ENCODE measurements at places on chromosomes 4 and X.

- DNase-seq = no peak
Observed at GRCh38 chr4:112378858-112379257, 81.7 kb downstream of the ALPK1 start.

- DNase-seq = no peak
Observed at GRCh38 chr4:68182382-68182820, 52.7 kb upstream of the TMPRSS11F start.

GRCh38 chr4:26178854-26179253, 142.0 kb upstream of the RBPJ start:
- DNase-seq = no peak

DNA sequence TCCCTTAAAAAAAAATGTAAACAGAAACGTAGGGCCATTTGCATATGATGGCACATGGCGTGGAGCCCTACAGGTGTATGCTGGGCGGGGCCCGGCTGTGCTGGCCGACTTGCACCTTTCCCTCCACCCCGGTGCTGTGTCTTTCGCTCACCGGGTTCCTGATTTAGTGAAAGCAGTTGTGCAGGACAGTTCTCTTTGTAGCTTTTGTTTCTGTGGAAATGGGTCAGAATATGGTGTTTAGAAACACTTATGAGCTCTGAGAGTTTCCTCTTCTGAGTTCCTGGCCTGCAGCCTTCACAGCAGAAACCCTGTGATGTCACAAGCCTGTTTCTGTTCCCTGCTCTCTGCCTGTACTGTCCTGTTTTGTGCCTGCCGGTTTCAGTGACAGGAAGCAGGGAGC, 22.5 kb upstream of the MSANTD1 start:
- no peak for DNase-seq

DNA sequence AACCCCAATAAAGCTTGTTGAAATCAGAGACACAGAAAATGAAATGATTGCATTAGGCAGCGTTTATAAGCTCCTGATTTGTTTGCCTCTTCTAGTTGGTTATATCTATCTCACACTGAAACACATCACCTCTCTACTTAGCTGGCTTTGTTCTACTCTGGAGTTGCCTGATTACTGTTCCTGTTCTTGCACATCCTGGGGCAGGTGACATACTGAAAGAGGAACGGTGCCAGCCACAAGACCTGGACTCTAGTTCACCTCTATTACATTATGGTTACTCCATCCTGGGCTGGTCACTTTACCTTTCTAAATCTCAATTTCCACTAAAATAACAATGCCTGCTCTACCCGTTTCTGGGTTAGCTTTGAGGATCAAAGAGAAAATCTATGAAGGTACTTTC, 47.9 kb downstream of the TRIM2 start:
- DNase-seq = no peak

- no peak for DNase-seq
Observed at GRCh38 chrX:100418556-100418955, 8.5 kb upstream of the PCDH19 start.

- no peak for DNase-seq
Observed at GRCh38 chr4:24884902-24885301, 27.9 kb downstream of the CCDC149 start.

GRCh38 chr4:2834001-2834921, 9.4 kb upstream of the ADD1 start:
- no peak for DNase-seq

GRCh38 chrX:56974408-56974807, 20.9 kb downstream of the SPIN3 start:
- no peak for DNase-seq

GRCh38 chr4:174053895-174054294, 229.6 kb downstream of the FBXO8 start:
- no peak for DNase-seq

DNA sequence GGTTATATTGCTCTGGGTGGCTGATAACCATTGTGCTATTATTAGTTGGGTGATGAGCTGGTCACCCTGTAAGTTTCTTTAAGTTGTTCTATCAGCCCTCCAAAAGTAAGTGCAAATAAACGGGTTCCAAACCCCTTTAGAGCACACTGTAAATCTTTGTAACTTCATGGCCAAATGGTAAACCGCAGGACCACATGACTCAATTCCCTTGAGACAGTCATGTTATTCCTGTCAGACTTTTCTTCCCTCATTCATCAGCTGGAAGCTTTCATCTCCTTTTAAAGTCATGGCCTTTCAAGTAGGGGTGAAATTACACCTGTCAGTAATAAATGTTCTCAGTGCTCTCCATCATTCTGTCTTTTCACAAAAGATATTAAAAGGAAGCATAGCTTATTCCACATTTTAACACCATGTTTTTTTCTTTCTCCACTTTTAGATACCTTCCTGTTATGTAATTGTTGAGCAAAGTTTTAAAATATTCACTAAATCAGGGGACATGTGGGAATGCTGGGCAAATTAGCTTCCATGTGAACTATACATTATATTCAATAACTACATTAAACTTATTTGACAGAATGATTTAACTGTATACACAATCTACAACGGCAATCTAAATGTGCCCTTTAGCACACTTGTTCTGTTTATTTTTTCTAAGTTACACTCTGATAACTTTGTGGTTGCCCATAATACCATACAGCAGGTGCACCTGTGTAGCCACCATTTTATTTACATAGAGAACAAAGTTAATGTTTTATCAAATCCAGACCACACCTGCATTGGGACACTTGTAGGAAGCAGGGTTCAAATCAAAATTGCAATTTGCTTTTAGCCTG, 275.5 kb downstream of the CFAP299 start:
- DNase-seq = no peak

DNA sequence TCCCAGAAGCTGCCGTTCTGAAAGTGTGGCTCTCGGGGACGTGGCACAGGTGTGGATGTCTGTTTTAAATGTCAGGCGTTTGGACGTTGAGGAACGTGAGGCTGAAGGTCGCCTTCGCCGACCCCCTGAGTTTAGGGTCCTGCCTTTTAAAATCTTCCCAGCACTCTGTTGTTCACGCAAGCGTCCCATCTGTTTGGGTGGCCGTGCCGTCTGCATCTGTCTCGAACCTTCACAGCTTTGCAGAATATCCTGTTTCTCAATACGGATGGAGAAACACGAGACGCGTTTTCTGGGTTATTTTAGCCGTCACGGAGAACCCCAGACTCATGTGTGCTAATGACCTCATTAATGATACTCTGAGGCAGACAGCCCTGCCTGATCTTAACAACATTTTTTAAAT, 31.5 kb downstream of the SHOX start:
- no peak for DNase-seq

DNA sequence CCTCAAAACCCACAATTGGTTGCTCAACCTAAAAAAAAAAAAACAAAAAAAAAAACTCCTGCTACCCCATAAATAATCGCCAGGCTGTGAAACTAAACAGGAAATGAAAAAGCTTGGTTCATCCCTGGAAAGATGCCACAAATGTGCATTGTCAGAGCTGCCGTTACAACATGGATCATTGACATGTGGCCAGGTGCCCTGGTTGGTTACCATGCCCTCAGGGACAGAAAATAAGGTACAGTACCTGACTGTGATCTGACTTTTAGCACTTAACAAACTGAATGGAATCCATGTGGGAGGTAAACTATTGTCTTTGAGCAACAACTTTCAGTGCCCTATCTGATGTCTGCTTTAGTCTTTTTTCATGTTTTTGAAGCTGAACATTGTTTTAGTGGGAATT, 118.0 kb upstream of the RPL34 start:
- no peak for DNase-seq

DNA sequence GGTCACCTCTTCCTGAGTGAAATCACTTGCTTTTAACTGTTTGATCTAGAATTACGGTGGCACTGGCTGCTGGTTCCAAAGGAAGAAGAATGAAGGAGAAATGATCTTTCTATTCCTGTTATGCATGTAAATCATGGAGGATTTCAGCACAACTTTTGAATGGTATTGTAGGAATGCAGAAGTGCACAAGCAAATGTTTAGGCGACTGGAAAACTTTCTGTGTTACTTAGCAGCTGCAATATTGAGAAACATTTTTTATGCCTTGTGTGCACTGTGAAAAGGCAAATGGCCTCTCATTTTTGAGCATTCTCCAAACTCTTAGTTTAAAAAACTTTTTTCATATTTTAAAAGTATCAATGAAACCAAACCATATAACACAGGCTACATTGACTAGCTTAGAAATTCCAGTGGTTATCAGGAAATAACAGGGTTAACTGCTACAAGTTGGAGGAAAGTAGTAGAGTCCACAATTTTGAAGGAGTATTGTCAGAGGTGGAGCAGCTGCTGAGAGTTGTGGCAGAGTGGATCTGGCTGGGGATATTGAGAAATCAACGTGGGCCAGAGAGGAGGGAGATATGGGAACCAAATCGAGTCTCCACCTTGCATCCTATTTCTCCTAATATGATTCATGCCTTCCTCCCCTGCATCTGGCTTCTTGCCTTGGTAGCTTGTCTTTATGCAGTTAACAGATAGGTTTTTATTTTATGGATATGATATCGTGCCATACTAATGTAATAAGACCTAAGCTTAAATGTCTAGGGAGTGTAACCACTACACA, 32.0 kb upstream of the FHL1 start:
- no peak for DNase-seq

DNA sequence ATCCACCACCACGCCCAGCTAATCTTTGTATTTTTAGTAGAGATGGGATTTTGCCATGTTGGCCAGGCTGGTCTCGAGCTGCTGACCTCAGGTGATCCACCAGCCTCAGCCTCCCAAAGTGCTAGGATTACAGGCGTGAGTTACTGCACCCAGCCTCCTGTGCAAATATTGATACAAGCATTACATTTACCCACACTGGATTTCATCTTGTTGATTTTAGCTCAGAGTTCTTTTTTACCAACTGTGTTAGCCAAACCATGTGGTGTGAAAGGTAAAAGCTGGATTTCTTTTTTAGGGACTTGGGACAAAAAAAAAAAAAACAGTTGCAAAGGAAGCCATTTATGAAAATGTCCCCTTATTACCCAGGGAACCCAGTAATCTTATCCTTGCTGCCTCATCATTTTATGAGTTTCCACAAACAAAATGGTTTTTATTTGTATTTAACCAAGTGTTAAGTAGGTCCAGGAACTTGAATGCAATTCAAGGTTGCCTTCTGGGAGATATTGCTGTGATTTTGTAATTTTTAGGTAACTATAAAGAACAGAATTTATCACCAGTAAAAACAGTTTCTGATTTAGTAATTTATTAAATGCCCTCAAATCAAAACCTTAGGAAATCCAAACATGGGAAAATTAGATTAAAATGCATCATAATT, 202.5 kb downstream of the PALLD start:
- no peak for DNase-seq

- no peak for DNase-seq
Observed at GRCh38 chr4:146846882-146847281, 98.8 kb downstream of the TTC29 start.

- DNase-seq = no peak
Observed at GRCh38 chr4:73603271-73603710, 16.9 kb downstream of the RASSF6 start.

- DNase-seq = no peak
Observed at GRCh38 chr4:186701788-186702187, 21.9 kb downstream of the FAT1 start.

DNA sequence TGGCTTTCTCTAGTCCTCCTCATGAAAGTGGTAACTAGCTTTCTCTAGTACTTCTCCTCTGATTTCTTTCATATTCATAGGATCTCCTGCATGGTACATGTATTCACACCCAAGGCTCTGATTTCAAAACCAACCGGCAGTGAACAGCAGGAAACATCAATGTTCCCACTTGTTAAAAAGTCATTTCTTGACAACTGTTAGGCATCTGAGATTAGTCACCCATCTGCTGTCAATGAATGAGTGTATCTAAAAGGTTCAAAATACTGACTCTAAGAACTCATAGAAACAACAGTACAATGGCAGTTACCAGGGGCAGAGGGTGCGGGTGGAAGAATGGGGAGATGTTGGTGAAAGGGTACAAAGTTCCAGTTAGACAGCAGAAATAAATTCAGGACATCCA, 31.5 kb upstream of the PUDP start:
- DNase-seq = no peak

DNA sequence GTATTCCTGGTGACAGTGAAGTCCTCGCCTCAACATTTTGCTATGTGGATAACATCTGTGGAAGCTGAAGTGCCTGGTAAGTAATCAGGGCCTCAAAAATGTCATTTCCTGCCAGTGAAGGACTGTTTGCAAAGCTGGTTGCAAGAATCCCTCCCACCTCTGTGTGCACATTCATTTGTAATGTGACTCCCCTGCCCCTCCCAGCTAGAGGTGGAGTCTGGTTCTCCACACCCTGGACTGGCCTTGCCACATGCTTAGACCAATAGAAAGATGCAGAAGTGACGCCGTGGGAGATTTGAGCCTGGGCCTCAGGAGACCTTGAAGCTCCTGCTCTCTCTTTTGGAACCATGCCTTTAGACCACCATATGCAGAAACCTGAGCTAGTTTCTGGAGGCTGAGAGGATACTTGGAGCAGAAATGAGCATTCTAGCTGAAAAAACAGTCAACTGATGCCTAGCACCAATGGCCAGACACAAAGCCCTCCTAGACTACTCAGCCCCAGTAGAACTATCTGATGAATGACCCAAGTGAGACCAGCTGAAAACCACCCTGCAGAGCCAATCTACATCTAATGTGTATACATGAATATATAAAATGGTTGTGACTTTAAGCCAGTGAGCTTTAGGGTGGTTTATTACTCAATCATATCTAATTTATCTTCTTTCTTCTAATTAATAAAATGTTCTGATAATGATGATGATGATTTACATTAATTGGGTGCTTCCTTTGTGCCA, 47.8 kb upstream of the CRMP1 start:
- no peak for DNase-seq

DNA sequence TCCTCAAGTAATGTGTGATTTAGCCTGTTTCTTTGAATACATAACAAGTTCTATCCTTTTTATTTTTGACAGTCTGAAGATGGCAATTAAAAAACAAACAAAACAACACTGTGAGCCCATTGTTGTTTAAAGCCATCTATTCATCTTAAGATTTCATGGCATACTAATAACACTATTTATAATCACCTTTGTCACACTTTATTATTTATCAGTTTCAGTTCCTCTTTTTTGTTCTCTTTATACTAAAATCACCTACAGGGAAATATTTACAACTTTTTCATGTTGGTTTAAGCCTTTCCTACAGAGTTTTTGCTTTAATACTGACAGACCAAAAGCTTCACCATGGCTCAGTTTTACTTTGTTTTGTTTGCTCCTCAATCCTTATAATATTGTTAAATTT, 247.4 kb upstream of the CTSO start:
- no peak for DNase-seq

Data from stimulated activated CD4-positive, alpha-beta T cell treated with anti-CD3 and anti-CD28 coated beads, Interleukin-2, amount 100 ng/mL, for 48 hours (primary cell).